Sigmoid colon (tissue), 7 donors: ENCODE measurements at places on chromosomes 5 and 9. TPM values are rescaled to one million over a fixed set of nuclear protein-coding genes. Genes with fewer than 3 reads are reported as not detected.

SOX30 gene
- total RNA-seq = 0.33 TPM

DNA sequence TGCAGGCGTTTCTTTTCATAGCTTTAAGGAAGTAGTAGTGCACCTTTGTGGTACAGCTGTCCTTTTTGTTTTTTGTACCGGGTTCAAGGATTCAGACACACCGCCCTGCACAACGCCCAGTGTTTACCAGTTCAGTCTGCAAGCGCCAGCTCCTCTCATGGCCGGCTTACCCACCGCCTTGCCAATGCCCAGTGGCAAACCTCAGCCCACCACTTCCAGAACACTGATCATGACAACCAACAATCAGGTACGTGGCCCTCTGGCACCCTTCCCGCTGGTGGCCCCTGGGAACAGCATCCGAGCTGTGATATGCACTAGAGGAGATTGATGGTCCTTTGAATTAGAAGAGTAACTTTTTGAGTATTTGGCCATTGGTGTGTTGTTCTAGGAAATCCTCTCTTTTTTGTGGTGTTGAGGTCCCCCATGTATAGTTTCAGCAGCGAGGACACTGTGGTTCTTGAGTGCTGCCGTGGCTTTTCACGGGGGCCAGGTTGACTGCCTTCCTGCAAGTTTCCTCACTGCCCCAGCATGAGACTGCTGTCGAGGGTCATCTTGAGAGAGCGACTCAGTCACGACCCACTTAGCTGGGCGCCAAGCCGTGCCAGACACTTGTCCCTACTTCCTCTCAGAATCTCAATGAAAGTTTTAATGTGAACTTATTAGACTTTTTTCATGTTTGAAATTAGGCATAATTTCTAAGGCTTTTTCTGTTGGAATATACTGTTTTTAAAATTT is 37.9 kb downstream of the TENT4A start:
- H3K4me1 ChIP-seq = no peaks in the 10 kb centered on the region
- H3K4me3 ChIP-seq = no peak overlapping the region
- no peaks in the 10 kb centered on the region for H3K27me3 ChIP-seq
- peak; percentile 60 for DNase-seq

DNA sequence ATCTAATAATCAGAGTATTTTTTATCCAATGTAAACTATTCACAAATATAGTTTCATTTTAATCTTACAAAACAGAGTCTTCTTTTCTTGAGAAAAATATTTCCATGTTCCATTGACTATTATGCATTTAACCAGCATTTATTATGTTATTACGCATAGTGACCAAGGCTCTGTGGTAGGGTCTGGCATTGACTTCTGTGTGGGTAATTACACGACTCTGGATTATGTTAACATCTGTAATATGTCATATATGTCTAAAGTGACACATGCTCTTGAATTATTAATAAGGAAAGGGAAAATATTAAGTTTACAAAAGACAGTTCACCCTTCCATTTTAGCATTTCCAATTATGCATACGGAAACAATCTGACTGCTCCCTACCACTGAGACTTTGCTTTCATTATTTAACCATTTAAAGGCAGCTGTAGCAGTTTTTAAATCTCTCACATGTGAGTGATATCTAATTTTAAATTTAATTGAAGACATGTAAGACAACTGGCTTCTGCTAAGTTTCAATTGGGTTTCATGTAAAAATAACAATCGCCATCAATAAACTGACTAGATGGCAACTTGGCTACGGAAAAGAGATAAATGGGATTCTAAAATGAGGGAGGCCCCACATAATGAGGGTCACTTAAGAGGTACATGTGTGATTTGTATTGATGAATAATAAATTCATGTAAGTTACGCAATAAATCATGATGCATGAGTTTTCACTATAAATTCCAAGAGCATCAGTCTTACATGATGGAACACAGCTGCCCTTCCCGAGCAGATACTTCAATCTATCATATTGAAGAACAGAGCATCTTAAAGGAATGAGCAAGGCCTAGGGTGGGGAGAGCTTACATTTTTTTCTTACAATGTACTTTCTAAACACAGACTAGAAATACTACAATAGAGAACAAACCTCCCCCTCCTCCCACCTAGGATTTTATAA is 1056.8 kb downstream of the MAT2B start:
- H3K27ac ChIP-seq = no peak overlapping the region
- H3K36me3 ChIP-seq = no peaks in the 10 kb centered on the region
- H3K27me3 ChIP-seq = no peaks in the 10 kb centered on the region
- no peaks in the 10 kb centered on the region for H3K4me1 ChIP-seq

DNA sequence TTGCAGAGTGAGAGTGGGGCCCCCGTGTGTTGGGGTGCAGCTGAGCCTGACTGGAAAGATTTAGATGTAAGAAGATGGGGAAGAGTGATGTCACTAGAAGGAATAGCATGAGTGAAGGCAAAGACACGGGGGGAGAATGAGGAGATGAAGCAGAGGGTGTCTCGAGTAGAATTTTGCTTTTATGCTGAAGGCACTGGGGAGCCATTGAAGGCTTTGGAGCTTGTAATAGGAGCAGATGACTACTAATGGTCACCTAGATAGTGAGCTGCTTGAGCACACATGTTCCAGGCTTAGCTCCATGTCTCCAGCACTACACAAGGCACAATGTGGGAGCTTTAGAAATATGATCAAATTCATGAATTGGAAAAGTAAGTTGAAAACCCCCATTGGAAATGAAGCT is 32.1 kb downstream of the COL15A1 start:
- no peaks in the 10 kb centered on the region for H3K36me3 ChIP-seq
- no peaks in the 10 kb centered on the region for H3K4me1 ChIP-seq
- DNase-seq = no peak
- no peaks in the 10 kb centered on the region for H3K27me3 ChIP-seq
- H3K27ac ChIP-seq = peak overlapping the region; percentile 80
- no peak overlapping the region for H3K4me3 ChIP-seq

ABCA1 gene
- 96.7 TPM for total RNA-seq

GRCh38 chr9:27436234-27436633 is 87.9 kb upstream of the IFNK start:
- DNase-seq = no peak
- H3K27me3 ChIP-seq = no peaks in the 10 kb centered on the region
- H3K36me3 ChIP-seq = no peaks in the 10 kb centered on the region
- peaks cover 27% of the 10 kb centered on the region for H3K4me1 ChIP-seq
- H3K27ac ChIP-seq = no peak overlapping the region

DNA sequence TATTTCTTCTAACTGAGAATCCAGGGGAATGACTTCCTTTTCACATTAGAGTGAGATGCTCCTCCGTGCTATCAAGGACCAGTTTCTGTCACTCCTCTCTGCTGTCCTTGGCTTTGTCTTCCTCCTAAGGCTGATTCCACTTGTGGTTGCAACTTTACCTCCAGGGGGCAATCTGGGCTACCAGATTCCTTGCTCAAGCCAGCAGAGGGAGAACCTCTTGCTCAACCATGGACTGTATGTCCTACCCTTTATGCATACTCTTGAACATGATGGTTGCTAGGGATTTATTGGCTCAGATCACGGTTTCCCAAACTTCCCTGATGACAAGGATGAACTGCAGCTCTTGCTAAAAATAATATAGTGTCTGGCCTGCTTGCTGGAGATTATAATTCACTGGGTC is 24.0 kb downstream of the NNT start:
- H3K27ac ChIP-seq = no peak overlapping the region
- peaks cover 4% of the 10 kb centered on the region for H3K36me3 ChIP-seq
- H3K27me3 ChIP-seq = no peaks in the 10 kb centered on the region
- no peak overlapping the region for H3K4me3 ChIP-seq
- no peak for DNase-seq

SUSD3 gene
- total RNA-seq = 7.2 TPM

ACTBL2 gene
- not detected for total RNA-seq
